ENCODE measurements at places on chromosomes 1 and 21.

DNA sequence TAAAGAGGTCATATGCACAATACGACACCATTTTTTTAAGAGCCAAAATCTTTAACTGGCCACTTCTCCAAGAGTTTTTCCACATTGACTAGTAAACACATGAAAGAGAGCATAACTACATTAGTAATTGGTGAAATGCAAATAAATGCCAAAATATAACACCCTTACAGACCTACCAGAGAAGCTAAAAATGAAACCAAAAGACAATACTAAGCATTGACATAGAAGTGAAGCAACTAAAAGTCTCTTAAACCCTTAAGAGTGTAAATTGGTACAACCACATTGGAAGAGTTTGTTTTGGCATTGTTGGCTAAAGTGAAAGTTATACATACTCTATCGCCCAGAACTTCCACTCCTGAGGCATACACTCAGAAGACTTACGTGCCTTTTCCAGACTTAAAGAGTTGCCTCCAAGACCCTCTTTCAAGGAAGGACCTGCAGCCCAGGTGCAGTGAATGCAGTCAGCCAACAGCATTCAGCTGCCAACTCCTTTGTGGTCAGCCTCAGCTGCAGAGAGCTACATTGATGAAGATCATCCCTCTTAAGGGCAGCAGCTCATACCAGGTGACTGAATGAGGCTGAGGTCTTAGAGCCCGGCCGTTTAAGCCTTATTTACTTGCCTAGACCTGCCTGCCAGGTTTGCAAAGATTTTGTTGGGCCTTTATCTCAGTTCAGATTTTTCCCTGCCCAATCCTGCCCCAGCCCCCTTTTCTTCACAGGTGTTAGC lies 839.1 kb upstream of the ADGRL2 start:
- no peak for DNase-seq

- no peak for DNase-seq
These were observed 379 bp downstream of the RER1 start for GRCh38 chr1:2391931-2392509.

DNA sequence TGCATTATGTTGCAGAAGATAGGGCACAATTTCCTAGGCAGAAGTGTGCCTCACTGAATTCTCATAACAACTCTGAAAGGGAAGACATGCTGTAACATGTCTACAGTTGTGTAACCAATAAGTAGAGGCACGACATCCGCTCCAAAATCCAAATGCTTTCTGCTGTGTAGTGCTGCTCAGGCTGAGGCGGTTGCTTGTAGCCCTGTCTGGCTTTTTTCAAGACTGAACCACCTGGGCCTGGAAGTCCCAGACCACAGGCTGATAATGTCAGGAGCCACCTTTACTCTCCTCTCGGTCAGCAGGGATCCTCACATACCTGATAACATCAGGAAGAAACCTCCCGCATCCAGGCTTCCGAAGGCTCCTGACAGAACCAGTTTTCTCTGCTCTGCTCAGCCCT lies 10.9 kb downstream of the AKNAD1 start:
- no peak for DNase-seq

- peak; percentile 13 for DNase-seq
These were observed 57.8 kb downstream of the SLC35D1 start for GRCh38 chr1:66996018-66996682.

GRCh38 chr1:77273891-77274290 lies 7.9 kb upstream of the AK5 start:
- DNase-seq, result no peak

GRCh38 chr1:39754906-39755504 lies 16.1 kb downstream of the OXCT2 start:
- no peak for DNase-seq

DNA sequence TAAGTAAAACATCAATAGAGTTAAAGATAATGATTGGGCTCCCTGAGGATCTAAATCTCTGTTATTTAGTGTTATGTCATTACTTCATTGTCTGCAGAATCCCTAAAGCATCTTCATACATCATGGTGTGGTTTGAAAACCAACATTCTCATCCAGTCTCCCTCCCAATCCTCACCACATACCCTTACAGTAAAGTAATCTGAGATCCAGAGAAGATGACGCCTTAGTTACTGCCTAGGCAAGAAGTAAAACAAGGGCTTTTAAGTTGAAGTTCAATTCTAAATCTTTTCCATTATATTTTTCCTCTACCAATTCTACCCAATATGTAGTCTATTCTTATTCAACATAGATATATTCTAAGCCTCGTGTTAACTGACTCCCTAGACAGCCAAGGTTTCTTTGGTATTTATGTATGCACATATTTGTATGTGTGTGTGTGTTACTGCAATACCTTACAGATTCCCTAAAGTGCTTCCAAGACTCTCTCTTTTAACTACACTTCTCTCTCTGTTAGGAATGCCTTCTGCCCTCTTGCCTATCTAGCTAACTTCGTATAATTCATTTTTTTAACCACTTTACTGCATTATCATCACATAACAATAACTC lies 17.3 kb downstream of the DPH5 start:
- no peak for DNase-seq

- DNase-seq, result no peak
These were observed 127.6 kb downstream of the DMRTB1 start for GRCh38 chr1:53586765-53587164.

- DNase-seq, result no peak
These were observed 16.1 kb upstream of the NTNG1 start for GRCh38 chr1:107124694-107125093.

GRCh38 chr1:155069551-155070157 lies 6.1 kb downstream of the EFNA4 start:
- no peak for DNase-seq

DNA sequence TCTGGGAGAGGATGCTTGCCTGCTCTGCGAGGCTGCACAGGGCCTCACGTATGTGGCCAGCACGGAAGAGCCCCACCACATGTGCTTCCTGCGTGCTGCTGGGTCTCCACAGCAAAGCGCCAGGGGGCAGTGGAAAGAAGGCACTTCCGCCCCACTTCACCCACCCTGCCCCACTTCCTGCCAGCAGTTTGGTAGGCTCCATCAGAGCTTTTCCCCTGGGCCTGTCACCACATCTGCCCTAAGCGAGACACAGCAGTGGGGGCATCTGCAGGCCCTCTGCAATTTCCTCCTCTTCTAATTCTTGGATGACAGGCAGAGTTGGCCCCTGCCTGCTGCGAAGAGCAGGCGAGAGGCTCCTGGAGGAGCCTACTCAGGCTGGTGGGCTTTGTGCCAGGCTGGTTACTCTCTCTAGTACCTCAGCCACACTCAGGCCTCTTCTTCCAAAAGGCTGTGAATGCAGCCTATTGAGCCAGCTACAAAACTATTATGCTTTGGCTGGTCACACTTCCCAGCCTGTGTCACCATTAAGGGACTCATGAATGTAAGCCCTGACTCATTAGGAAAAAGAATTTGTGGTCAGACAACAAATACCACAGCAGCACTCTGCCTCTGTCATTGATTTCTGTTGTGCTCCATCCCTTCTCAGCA lies 25.0 kb downstream of the CD244 start:
- DNase-seq, result no peak

DNA sequence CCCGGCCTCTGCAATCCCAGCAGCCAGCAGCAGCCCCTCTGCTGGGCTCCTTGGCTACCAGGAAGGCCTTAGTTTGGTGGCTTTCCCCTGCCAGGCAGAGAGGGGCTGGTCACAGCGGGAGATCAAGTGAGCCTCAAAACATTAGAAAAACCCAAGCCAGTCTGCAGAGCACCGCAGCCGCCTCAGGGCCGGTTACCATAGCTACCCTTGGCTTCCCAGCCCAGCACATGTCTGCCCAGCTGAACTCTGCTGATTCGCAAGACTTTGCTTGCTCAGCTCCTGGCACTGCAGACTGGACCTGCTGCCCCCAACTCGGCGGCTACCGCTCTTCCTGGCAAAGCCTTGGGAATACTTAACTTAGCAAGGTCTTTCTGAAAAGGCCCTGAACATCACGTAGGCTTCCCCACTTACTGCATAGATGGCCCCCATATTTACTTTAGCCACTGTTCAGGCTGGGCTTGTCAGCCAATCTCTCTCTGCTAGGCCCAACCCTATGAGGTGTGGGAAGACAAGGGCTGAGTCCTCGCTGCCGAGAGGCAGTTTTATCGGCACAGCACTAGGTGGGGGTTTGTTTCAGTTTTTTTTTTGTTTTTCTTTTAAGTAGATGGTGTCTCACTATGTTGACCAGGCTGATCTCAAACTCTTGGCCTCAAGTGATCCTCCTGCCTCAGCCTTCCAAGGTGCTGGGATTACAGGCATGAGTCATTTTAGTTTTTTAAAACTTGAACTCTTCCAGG lies 28.6 kb upstream of the PLEKHG5 start:
- peak; percentile 59 for DNase-seq

DNA sequence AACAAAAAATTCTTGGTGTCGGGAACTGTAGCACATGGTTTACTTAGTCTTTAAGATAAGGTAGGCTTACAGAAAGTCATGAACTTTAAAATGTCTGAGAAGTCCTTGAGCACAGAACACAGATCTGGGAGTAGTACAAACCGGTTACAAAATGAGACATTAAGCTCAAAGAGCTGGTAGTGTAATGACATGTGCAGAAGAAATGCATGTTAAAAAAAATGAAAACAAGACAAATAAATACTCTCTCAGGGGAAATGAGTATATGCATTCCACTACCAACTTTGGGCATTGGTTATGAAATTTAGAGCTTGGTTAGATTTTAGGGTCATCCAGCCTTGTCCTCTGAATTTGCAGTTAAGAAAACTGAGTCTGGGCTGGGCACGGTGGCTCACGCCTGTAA lies 91.5 kb upstream of the F3 start:
- no peak for DNase-seq

DNA sequence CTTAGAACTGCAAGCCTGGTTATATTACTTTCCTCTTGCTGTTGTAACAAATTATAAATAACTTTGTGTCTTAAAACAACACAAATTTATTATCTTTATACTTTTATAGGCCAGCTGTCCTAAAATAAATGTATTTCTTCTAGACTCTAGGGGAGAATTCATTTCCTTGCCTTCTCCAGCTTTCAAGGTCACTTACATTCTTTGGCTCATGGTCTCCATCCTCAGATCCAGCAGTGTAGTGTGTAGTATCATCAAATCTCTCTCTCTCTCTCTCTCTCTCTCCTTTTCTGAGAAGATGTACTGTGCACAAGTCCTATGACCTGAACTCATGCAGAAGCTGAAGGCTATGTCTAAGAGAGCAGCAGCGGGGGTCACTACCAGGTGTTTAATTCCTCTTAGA lies 1510.6 kb downstream of the MRPL39 start:
- no peak for DNase-seq

- no peak for DNase-seq
These were observed 120.6 kb downstream of the KCNJ15 start for GRCh38 chr21:38377165-38378088.

- no peak for DNase-seq
These were observed 3.0 kb upstream of the MDM4 start for GRCh38 chr1:204513117-204513716.

DNA sequence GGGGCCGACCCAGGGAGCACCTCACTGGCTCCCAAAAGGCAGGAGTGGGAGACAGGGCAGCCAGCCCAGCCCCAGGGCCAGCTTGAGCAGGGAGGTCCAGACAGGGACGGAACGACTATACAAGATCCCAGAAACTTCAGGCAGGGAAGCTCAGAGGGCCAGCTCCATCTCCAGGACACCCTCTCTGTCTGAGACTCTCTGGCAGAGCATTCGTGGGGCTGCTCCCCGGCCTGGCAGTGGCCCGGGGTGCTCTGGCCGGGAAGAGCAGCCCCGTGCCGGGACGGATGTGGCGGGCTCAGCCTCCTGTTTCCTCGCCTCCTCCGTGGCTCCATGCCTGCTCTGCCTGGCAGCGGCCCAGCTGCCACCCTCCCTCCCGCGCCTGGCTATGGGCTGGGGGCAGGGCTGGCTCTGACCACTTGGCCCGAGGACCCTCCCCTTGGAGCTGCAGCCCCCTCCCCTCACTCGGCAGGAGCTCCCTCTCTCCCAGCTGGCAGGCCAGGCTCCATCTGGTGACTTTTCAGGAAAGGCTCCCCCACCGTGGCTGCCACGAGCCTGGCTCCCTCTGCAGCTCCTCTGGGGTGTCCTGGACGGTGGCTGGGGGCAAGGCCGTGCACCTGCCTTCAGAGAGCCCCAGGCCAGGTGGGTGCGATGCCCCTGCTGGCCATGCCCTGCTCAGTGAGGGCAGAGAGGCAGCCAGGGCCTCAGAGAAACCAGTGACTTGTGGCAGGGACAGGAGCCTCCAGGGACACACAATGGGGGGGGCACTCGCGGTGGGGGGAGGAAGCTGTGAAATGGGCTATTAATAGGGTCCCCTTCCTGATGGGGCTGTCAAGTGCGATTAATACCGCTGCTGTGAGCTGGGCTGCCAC lies 5.6 kb upstream of the PLCH2 start:
- no peak for DNase-seq

DNA sequence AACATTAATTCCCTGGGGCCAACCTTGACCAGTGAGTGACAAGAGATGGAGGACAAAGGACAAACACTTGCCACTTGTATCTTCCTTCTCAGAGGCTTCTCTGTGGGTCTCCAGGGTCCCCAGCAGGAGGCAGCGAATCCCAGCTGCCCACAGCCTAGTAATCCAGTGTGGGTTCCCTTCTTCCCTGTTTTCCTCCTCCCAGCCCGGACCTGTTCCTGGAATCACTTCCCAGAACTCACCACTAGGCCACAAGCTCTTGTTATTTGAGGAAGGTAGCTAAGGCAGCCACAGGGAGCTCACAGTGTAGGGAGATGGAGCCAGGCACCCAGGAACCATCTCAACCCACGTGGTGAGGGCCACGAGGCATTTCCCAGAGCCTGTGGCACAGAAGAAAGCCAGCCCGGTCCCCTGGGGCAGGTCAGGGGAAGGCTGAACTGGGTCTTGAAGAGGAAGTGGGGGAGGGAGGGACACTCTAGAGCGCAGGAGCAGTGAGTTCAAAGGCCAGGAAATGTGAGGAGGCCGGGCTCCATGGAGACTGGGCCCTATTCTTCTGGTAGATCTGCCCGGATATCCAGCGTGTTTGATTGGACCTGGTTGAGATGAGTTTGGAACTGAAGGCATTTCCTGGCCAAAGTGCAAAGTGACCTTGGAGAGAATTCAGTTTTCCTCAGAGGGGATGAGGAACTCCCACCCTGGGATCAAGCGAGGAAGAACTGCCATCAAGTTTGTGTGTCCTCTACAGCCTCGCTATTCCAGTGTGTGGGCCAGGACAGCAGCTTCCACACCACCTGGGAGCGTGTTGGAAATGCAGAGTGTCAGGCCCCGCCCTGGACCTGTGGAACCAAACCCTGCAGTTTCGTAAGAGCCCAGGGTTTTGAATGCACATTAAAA lies 20.3 kb upstream of the C2CD2 start:
- no peak for DNase-seq

DNA sequence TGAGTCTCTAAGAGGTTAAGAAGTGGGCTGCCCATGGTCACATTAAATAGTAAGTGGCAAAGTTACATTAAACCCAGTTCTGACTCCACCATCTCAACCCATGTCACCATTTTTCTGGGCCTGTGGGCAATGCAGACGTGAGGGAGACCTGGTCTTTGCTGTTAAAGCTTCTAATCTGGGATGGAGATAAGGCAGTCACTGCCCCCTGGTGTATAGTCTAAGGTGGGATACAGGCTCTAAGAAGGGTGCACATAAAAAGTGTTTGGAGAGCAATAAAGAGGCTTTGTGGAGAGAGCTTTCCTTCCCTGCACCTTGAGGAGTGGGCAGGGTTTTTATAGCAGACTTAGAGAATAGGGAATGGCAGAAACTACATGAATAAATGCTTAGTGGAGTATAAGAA lies 141.3 kb downstream of the ROR1 start:
- DNase-seq, result no peak

- DNase-seq, result no peak
These were observed 10.4 kb upstream of the BCAR3 start for GRCh38 chr1:93692026-93692425.

GRCh38 chr1:17119773-17120480 lies 676 bp upstream of the PADI2 start:
- no peak for DNase-seq

All from C1 segment of cervical spinal cord (tissue), 14 donors.